Stomach (tissue), 19 donors: ENCODE measurements at places on chromosomes 7 and 10.
A peak's percentile ranks its signal among the peaks of the same experiment; 100 is the strongest.

GRCh38 chr10:65570143-65571010 lies 1355.5 kb upstream of the LRRTM3 start:
- DNase-seq: peak; percentile 85

GRCh38 chr10:118139321-118139720 lies 92.6 kb upstream of the RAB11FIP2 start:
- no peak for DNase-seq

DNA sequence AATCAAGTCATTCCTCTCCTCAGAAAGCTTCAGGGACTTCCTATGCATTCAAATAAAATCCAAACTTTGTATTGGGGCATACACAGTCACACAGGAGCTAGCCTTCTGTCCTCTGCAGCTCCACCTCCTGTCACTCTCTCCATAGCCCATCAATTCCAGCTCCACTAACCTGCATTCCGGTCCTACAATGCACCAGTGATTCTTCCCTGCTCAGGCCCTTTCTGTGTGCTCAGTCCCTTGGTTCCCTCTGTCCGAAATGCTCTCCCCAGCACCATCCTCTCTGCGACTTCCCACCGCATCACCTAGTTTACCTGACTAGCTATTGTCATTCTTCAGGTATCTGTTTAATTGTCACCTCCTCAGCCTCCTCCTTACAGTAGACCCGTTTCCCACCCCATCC lies 26.4 kb upstream of the YAE1 start:
- no peak for DNase-seq

- no peak for DNase-seq
Observed at GRCh38 chr10:132666705-132667341, 119.1 kb downstream of the NKX6-2 start.

DNA sequence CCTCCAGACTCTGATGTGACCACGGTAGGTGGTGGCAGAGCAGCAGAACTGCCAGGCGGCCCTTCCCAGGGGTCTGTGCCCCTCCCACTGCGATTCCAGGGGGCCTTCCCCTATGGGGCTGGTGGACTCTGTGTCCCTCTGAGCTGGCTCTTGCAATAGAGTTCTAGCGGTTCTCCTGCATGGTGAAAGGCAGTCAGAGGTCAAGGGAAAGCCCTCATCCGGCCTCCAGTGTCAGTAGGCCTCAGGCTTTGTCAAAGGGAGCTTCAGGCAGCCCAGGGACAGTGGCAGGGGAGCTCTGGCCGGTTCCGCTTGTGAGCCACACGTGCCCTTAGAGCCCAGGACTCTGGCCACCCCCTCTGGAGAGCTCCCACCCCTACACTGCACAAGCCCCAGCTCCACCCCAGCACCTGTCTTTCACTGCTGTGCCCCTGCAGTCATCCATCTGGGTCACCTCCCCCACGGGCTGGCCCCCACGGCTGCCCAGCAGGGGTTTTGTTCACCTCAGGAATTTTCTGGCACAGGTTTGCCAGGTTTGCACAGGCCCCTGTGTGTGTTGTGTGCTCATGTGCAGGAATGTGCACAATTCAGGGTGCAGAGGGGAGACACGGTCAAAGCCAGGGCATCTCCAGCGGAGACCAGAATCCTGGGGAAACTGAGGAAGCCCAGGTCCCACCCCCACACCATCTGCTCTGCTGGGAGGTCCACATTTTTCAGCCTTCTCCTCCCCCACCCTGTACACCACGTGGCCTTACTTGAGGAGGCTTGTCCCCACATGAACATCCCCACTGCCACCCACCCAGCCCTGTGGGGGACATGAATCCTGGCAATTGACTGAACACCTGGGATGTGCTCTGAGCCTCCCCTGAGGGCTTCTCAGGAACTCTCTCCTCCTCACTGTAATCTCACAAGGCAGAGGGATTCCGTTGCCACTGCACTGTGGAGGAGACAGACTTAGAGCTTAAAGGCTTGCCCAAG lies 23.8 kb downstream of the C10orf105 start:
- DNase-seq: no peak

DNA sequence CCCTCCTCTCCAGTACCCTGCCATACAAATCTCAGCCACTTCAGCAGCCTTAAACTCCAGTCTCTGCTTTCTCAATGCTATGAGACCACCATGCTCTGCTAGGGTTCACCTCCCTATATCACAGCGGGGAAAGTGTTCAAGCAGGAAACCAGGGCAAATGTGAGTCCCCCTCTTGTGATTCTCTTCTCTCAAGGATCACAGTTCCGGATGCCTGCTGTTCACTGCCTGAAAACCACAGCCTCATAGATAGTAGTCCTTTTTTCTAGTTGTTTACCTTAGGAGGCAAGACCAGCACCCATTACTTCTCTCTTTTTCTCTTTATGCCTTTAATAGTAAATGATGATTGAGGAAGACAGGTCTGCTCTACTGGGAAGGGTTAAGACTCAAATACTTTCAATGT lies 100.8 kb downstream of the SGMS1 start:
- no peak for DNase-seq

- DNase-seq: peak; percentile 72
Observed at GRCh38 chr10:84783386-84783785, 455.0 kb downstream of the CCSER2 start.

DNA sequence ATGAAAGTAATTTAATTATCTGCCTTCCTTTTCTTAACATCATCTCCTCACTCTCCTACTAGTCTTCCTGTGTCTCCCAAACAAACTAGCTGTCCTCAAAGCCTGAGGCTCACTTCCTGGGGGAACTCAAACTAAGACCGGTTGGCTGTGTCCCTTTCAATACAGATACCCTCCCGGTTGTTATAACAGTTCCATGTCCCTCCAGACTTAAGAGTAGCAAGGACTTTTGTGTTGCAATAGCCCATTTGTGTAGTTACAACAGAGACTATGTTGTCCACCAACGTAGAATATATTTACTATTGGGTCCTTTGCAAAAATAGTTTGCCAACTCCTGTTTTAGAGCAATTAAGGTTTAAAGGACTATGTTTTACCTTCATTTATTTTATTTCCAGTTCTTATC lies 8.6 kb upstream of the TARP start:
- no peak for DNase-seq

GRCh38 chr7:133912916-133913697 lies 214.0 kb upstream of the LRGUK start:
- no peak for DNase-seq

- peak; percentile 71 for DNase-seq
Observed at GRCh38 chr7:137354396-137354795, 10.9 kb upstream of the PTN start.

GRCh38 chr7:114835861-114836260 lies 86.0 kb upstream of the MDFIC start:
- no peak for DNase-seq

DNA sequence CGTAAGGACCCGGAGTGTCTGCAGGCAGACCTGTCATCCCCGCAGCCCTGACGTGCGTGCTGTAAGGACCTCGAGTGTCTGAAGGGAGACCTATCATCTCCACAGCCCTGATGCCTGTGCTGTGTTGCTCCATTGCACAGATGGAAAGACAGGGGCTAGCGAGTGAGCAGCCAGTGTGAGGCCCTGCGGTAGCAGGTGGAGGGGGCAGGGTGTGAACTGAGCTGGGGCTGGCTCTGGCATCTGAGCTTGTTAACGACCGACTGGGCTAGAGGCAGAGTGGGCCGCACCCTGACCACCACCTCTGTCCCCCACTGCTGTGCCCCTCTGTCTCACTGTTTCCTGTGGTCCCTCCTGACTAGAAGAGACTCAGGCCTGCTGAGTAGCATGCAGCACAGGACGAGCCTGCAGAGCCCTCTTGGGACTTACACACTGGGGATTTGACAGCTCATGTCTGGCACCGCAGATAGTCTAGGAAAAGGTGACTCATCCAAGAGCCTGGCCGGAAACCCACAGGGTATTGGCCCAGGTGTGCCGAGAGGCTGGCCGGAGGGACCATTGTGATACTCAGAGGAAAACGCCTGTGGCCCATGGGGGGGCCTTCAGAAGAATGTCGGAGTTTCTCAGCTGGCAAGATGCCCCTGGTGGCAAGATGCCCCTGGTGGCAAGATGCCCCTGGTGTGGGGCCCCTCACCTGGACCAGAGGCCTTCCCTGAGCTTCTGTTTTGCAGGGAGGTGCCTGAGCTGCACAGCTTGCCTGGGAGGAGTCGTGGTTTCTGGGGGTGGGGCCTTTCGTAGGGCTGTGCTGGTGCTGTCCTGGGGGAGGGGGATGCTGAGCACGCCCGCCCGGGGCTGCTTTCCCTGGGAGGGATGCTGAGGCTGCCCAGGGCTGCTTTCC lies 34.3 kb downstream of the INPP5A start:
- DNase-seq: peak; percentile 66

DNA sequence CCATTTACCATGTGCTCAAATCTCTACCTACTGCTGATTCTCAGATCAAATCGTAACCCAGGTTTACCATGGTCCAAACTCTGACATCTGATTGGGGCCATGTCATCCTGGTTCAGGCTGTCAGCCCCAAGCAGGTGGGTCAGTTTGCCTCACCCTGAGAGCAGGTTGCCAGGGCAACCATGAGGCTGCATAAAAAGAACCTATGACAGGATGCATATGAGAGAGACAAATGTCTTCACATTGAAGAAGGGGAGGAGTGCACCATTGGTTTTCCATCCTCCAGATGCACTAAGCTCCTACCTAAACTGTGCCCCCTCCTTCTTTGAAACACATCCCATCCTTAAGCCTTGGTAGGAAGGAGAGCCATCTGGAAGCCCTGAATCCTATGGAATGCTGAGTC lies 10.2 kb downstream of the PRSS1 start:
- no peak for DNase-seq

GRCh38 chr7:48875045-48875916 lies 49.1 kb upstream of the CDC14C start:
- DNase-seq: no peak

GRCh38 chr7:92997152-92997551 lies 120.6 kb downstream of the SAMD9 start:
- DNase-seq: no peak

DNA sequence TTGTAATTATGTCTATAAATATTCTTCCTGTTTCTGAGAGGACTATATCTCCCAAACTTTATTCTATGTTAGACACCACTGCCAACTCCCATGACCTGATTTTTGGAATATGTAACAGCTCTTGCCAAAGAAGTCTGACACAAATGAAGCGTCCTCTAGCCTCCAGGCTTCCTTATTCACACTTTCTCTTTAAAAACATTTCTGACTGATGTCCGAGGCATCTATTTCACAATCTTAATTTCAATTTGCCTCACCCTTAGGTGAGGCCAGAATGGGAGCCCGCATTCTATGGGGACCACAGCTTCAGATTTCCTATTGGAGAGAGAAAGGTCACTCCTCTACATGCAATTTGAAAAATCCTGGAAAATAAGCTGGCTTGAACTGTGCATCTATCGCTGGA lies 873.2 kb downstream of the GATA3 start:
- DNase-seq: no peak

- peak; percentile 93 for DNase-seq
Observed at GRCh38 chr7:37198906-37199485, 249.7 kb downstream of the ELMO1 start.

DNA sequence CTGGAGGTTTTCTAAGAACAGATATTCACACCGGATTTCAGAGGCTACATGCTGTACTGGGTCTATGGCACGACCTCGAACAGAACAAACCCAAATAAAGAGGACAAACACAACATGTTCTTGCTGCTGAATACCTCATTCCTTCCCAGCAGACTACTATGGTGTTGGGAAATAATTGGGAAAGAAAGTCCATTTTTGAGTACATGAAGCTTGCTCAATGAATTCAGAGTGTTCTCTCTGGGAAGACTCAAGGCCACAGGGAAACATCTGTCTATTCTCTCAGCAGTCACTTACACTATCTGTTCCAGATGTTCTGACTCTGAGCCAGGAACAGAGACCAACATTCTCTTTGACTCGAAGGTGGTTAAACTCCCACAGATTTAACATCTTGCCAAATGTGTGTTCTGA lies 30.9 kb downstream of the LAMB1 start:
- DNase-seq: no peak

- no peak for DNase-seq
Observed at GRCh38 chr10:94225589-94225988, 137.2 kb downstream of the NOC3L start.

DNA sequence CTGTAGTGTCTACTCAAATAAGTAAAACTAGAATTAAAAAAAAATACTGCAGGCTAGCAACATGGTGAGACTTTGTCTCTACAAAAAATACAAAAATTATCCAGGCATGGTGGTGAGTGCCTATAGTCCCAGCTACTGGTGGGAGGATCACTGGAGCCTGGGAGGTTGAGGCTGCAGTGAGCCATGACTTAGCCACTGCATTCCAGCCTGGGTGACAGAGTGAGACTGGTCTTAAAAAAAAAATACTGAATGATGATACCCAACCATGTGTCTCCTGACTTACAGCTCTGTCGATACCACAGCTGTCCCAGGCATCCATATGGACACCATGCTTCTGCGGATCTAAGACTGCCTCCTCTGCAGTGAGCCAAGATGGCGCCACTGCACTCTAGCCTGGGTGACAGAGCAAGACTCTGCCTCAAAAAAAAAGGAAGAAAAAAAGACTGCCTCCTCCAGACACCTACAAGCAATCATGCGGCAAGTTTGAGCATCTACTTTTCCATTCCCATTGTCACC lies 7.9 kb upstream of the FRAT1 start:
- no peak for DNase-seq

GRCh38 chr10:49735161-49735560 lies 27.0 kb downstream of the OGDHL start:
- peak; percentile 25 for DNase-seq

GRCh38 chr10:127934383-127934782 lies 27.5 kb downstream of the PTPRE start:
- DNase-seq: no peak

- DNase-seq: no peak
Observed at GRCh38 chr7:23918856-23919255, 208.8 kb downstream of the STK31 start.

DNA sequence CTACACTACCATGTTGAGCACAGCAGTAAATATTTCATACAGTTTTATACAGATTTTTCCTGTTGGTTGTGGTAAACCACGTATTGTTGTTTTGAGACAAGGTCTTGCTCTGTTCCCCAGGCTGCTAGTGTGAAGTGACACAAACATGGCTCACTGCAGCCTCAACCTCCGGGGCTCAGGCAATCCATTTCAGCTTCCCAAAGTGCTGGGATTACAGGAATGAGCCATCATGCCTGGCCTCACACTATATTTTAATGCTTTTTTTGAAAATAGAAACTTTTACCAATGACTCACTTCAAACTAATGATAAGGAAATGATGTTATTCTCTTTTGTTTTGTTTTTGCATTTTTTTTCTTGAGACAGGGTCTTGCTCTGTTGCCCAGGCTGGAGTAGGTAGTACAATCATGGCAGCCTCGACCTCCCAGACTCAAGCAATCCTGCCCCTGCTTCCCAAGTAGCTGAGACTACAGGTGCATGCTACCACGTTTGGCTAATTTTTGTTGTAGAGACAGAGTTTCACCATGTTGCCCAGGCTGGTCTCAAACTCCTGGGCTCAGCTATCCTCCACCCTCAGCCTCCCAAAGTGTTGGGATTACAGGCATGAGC lies 210.6 kb downstream of the TPST1 start:
- no peak for DNase-seq

- peak; percentile 89 for DNase-seq
Observed at GRCh38 chr10:100338434-100339036, 8.5 kb upstream of the SCD start.

- no peak for DNase-seq
Observed at GRCh38 chr7:130134106-130134636, 63.8 kb downstream of the KLHDC10 start.
